ENCODE measurements at places on chromosomes 7 and 10.

- no peak for DNase-seq
These were observed 169.8 kb upstream of the GRB10 start for GRCh38 chr7:50952544-50952943.

DNA sequence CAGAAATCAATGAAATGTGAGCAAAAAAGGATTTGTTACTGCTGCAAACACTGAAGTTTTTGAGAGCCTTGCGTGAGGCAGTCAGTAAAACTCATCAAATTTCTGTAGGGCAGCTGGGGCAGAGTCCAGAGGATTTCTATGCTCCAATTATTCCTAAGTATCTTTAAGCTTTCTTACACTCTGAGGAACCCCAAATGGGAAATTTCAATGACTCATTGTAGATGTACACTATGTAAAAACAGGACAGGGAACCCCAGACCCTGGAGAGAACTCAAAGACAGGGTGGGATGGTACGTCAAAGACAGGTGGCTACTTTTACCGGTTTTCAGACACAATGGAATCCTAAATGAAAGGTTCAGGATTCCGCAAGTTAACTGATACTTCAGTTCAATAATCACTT is 120.2 kb downstream of the TNS3 start:
- DNase-seq: no peak

DNA sequence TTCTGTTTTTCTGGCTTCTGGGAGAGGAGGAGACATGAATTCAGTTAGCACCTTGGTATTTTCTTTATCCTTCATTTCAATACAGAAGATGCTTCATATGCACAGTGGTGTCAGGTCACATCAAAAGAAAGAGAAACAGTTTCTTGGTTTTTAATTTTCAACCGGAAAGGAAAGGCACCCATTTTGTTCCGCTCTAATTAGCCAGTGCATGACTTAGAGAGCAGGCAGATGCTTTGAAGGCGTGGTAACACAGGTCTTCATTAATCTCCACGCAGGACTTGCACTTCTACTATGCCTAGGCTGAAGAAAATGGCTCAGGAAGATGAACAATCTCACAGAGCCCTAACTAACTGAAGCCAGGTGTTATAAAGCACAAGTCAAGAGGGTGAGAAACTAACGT is 70.4 kb upstream of the ATRNL1 start:
- DNase-seq: no peak

- no peak for DNase-seq
These were observed 78.2 kb upstream of the STEAP1B start for GRCh38 chr7:22578007-22578733.

GRCh38 chr7:78769481-78770101 is 683.9 kb downstream of the MAGI2 start:
- peak; percentile 37 for DNase-seq

DNA sequence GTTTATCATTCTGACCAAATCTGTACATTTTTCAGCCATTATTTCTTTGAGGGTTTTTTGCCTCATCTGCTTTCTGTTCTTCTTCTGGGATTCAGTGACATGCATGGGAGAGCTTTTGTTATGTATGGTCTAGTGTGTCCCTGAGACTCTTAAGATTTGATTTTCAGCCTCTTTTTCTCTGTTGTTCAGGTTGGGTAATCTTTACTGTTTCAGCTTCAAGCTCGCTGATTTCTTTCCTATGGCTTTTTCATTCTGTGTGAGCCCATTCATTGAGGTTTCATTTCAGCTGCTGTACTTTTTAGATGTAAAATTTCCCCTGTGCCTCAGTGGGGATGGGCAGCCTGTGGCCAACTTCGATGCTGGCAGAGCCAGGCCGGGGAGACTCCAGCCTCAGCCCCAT is 38.1 kb downstream of the FOXK1 start:
- DNase-seq: no peak

Measured in hematopoietic multipotent progenitor cell (in vitro differentiated cells).